Globus pallidus (tissue), 1 donor: ENCODE measurements at places on chromosomes 5 and 9.

- DNase-seq = no peak
Measured at GRCh38 chr9:6977761-6978160, 220.0 kb downstream of the KDM4C start.

DNA sequence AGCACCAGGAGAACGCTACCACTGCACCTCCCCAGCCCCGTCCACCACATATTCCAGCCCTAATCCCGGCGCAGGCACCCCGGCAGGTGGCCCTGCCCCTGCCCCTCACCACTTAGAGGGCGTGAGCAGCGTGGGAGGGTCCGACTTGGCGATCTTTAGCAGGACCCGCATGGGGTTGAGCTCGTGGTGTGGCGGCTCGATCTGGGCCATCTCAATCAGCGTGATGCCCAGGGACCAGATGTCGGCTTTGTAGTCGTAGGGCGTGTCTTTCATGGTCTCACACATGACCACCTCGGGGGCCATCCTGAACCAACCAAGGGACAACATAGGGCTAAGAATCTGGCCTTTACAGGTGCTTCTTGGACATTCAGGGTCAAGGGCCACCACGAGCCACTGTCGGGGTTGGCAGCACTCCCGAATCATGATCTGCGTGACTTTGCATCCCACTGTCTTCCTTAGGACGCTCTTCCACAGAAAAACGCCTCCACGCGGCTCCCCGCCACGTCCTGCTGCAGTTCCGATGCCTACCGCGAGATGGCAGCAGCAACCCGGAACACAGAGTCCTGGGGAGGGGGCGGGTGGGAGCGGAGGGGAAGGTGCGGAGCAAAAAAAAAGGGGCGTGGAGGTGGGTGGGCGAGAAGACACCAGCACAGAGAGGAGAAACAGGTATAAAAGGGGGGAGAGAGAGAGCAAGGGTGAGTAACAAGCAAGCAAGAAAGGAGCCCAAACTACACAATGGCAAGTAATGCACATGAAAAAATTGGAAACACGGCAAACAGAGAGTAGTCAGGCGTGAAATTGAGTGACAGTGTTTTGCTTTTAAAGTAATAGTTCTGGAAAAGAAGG lies 81.3 kb downstream of the STK10 start:
- peak; percentile 45 for DNase-seq

- DNase-seq = no peak
Measured at GRCh38 chr9:101191723-101192122, 163.2 kb downstream of the PLPPR1 start.

DNA sequence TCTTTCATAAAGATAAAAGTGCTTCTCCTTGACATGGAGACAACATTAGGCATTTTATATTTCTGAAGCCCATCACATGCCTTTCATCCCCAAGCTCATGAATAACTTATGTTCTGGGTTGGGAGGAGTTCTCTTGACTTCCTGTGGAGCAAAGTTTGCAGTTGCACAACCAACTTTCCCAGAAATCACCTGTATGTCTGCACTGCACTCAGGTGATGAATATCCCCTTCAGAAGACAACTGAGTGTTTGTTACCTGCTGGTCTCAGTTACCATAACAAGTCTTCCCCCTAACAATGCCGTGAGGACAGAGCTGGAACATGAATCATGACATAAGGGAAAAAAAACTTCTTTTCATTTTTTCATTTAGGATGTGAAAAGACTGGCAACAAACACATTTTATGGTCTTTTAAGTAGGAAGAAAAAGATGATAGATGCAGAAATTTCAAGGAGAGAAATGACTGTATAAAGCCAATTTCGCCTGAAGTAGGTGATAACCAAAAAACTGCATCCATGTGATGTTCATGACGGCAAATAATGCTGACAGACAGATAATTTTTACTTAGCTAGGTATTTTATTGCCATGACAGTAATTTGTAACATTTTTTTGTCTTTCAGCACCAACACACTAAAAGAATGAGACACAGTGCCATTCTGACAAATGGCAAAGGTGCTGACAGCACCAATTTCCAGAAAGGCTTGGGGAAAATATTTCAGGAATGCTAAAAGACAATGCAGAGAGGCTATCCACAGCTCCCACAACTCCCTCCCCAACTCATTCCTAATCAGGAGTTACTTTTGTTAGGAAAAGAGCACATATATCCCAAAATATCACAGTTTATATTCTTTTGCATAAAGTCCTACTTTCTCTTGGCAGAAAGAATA lies 656.3 kb downstream of the PRELID2 start:
- DNase-seq = no peak

DNA sequence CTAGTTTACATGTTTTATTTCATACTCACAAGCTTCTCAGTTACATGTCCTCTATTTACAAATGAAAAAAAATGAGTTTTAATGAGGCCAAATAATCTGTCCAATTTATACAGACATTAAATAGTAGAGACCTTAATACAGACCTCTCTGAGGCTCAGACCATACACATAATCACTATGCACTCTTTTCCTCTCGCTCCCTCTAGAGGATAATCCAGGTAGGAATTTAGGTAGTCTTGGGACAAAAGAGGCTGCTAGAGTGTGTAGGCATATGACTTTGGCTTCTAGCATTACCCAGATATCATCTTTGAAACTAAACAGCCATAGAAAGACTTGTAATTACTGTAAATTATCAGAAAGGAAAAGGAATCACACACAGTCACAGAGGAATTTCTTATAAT lies 444.7 kb downstream of the HINT1 start:
- no peak for DNase-seq

DNA sequence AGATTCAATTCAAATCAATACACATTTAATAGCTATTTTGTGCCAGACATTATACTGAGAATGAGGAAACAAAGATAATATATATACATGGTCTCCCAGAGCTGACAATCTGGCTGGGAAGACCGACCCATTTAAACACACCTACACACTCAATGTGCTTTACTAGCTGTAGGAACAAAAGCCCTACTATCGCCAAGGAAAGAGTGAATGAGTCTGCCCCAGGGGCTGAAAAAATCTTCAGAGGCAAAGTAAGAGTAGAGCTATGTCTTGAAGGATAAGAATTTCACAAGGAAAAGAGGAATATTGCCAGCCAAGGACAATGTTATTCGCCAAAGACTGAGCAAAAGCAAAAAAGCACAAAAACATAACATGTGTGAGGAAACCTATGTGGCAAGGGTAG lies 6.6 kb downstream of the PFDN1 start:
- DNase-seq = no peak

GRCh38 chr5:82593481-82593880 lies 315.3 kb upstream of the RPS23 start:
- no peak for DNase-seq

DNA sequence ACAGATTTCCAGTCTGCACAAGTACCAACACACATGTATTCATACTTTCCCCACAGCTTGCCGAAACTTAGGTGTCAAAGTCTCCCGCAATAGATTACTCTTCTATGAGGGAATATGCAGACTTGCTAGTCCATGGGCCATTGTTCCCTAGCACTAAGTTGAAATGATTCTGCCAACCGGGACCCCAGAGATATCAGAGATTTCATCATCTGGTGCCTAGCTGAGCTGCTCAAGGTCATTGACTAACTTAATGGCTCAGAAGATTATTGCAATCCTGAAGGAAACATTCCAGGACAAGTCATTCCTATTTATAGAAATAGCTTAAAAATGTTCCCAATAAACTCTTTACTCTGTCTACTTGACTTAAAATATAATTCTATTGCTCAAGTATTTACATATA lies 202.6 kb downstream of the PIK3R1 start:
- no peak for DNase-seq

DNA sequence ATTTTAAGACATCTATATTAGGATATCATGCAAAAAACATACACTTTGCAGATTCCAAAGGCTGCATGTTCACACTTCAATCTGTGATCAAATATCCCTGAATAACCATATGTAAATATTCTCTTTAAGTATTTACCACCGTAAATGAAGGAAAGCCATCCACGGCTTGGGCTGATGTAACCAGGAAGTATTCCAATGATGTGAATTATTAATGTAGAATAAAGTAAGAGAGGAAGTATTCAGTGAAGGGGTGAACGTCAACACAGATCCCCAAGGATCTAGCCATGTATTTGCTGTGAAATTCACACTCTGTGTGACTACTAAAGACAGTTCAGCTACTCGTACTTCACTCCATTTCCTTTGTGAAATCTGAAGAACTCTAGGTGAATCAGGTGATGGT lies 75.2 kb downstream of the CDH6 start:
- no peak for DNase-seq

DNA sequence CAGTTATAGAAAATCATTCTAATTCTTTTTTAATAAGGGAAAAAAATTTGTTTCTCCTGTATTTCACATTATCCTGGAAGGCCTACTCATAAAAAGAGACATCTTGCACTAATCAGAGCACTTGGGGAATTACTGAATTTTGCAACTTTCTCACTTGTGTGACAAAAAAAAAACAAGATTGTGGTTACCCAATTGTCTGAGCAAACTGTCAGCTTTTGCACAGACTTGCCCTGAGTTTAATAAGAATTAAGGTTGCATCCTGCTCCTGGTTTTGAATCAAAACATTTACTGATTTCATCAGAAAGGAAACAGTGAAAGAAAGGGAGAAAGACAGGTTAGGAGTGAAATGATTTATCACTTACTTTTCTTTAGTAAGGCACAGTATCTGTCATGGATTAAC lies 10.6 kb upstream of the SH3RF2 start:
- DNase-seq = no peak

DNA sequence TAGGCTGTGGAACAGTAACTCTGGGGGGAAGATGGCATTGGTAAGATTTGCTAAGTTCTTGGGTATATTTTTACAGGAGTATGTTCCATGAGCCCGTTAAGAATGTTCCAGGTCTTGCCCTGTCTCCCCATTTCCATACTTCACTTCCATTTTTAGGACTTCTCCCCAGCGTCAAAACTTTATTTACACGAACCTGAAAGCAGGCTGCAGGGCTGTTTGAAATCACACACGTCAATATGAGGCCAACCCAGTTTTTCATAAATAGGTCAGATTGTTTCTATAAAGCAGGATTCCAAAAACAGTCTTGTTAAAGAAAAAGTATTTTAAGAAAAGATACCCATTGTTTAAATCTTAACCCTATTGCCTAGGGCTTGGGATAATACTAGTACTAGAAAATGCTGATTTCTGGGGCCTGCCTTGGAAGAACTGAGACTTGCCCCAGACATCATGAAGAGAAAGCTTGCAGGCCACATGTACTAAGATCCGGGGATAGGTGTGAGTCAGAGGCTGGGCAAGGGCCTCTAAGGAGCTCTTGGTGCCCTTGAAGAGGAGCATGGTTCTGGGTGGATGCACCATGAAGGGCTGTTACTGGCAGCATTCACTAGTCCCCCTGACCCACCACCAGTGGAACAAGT lies 24.2 kb downstream of the TRIO start:
- no peak for DNase-seq

DNA sequence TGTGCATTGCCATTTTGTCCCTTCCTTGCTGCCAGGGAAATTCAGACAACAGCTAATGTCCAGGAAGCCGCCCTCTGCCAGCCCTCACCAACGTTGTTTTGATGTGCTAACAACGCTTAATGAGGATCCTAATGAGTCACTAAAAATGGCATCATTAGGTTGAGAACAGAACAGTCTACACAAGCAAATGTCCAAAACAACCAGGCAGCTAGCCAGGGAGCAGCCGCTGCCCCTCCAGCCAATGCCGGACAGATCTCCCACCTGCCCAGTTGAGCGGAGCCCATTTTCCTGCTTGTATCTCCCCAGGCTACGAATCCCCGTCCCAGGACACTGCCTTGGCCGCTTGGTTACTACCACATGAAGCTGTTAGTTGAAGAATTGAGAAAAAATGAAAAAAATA lies 40.4 kb upstream of the UNC5A start:
- DNase-seq = no peak

GRCh38 chr5:127923804-127924570 lies 159.6 kb upstream of the SLC12A2 start:
- no peak for DNase-seq

DNA sequence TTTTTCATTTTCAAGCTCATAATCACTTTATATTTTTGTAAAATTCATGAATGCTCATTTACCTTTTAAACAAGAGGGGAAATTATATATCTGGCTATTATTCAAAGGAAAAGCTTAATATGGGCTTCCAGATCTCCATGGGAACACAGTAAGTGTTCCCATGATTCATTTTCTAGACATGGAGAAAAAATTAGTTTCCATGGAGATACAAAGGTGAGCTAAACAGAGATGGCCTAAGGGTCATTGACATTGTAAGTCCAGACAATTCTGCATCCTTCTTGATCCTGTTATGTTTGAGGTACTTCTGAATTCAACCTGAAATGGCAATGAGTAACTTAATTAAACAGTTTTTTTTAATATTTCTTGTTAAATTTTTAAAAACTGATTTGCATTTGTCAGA lies 341.4 kb upstream of the PRR16 start:
- no peak for DNase-seq

DNA sequence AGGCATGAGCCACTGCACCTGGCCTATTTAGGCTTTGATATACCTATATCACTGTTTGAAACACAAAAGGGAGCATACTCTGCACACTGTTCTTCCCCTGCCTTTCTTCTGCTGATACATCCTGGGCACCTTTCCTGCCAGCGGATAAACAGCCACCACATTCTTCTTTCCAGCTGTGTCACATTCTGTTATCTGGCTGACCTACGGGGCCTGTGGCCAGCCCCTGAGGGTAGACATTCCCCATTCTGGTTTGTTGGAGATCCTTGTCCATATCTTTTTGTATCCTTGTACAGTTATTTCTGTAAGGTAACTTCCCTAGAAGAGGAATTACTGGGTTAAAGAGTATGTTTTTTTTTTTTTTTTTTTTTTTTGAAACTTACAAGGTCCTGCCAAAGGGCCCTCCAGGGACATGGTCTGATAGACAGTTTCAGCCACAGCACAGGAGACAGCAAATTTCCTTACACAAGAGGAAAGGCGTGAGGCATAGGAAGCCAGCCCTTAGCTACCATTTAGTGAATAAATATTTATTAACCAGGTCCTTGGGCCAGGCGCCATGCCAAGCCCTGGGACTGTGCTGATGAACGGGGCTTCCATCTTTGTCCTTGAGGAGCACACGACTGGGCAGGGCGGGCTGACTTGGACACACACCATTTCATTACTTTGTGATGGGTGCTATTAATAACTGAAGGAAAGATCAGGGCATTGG lies 57.8 kb downstream of the ERGIC1 start:
- no peak for DNase-seq

DNA sequence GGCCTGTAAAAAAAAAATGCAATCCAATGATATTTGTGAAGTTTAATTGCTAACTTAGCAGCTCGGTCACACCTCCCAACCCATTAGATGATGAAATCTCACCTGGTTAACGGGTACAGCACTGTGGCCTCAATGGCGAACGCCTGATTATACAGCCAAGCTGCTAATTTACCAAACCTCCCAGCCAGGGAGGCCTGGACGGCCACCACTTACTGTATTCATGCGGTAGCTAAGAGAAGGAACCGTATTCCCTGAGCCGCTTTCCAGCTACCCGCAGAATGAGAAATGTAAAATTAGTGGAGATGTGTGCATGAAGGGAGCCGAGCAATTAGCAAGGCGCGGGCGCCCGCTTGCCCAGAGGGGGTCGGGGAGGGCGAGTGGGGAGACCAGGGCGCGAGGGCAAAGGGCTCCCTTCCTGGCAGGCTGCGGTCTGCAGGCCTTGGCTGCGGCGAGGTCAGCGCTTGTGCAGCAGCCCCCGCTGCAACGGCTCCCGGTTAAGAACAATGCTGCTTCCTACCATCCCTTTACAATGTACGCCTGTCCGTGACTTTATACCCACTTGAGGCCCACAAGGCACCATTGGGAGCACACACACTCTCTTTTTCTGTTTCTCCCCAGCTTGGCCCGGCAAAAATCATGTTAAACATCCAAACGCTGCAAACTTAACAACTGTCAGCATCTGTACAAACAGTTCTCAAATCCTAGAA lies 70.4 kb upstream of the TBCA start:
- DNase-seq = no peak

GRCh38 chr5:31916327-31916726 lies 257.8 kb downstream of the GOLPH3 start:
- no peak for DNase-seq
